ENCODE measurements at places on chromosomes 11 and 22.
A peak's percentile ranks its signal among the peaks of the same experiment; 100 is the strongest.

DNA sequence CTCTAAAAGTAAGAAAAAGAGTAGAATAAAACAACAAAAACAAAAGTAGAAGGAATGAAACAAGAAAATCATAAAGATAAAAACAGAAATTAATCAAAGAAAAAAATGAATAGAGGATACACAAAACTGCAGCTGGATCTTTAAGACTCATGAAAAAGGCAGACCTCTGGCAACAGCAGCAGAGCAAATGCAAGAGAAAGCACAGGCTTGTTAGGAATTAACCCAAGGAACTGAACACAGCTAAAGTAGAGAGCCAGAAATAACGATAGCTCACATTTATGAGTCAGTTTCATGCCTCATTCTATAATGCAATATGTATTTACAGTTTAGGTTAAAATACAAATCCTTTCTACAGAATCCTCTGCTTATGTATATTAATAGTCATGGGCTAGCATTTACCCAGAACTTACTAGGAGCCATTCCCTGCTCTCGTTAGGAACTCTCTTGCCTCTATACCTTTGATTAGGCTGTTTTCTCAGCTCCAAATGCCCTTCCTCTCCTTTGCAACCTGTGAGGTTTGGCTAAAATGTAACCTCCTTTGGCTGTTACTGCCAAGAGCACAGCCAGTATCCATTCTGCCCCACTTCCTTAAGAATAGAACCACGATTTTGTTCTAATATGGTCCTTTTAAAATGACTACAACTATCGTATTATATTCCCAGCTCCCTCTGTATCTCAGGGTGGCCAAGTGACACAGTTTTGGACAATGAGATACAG is 38.3 kb upstream of the NFAM1 start:
- no peak for DNase-seq

DNA sequence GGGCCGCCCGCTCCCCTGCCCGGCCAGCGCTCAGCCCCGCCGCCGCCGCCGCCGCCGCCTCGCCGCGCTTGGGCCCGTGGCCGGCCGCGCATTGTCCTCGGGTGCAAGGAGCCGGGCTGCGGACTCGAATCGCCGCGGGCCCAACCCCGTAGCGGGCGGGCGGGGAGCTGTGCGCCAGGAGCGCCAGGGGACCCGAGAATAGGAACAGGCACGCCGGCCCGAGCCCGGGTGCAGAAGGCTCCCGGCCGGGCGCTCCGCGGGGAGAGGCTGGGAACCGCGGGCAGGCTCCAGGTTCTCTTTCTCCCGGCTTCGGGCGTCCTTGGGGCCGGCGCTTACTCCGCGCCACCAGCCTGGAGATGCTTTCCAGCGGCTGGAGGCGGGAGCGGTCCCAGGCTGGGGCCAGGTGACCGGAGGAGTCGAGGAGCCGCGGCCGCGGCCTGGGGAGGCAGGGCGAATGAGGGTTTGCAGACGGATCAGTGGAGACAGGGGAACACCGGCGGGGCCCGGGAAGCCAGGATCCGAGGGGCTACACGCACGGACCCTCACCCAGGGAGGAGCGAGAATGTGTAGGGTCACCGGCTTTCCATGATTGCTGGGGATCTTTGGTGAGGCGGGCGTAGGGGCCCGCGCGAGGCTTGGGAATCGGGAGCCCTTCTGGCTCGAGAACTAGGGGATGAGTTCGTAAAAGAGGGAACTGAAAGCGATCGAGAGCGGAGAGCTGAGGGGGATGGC is 726 bp downstream of the PKNOX2 start:
- peak; percentile 17 for DNase-seq

DNA sequence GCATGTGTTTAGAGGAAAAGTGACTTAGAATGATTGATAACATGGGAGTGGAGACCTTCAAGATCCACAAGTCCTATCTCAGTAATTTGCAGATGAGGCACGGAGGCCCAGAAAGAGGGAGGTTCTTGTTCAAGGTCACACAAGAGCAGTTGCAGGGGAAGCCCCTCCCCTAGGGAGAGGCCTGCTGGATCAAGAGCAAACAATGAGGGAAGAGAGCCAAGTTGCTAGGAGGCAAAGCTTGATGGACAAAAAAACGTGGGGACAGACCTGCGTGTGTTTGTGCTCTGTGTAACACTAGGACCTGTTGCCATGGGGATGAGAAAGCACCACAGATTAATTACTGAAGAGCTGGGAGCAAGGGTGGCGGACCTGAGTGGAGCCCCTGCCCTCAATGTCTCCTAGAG is 6.4 kb upstream of the MFRP start:
- DNase-seq = no peak

DNA sequence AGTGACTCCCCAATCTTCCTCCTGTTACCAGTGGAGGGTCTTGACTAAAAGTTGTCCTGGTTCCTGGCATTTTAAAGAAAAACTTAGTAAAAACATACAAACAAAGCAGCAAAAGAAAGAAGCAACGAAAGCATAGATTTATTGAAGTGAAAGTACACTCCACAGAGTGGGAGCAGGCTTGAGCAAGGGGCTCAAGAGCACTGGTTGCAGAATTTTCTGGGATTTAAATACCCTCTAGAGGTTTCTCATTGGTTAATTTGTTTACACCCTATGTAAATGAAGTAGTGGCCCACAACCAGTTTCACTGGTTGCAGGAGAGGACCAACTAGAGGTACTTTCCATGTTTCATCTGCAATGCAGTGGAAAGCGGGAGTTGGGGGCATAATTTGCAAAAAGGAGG is 10.7 kb downstream of the FAM111B start:
- no peak for DNase-seq

GRCh38 chr11:67345920-67346819 is 7.2 kb downstream of the POLD4 start:
- peak; percentile 40 for DNase-seq

DNA sequence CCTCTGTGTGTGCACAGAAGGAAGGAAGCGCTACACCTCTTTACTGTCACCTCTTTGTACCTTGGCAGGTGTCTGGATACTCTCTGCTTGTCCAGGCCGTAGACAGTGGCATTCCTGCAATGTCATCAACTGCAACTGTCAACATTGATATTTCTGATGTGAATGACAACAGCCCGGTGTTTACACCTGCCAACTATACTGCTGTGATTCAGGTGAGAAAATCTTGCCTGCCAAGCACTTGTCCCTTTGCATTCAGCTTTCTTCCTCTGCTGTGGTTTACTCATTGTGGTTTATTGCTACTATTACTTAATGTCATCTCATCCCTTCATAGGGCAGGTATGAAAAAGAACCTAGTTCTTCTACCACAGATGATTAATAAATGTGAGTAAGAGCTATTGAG is 131.9 kb upstream of the MTNR1B start:
- no peak for DNase-seq

DNA sequence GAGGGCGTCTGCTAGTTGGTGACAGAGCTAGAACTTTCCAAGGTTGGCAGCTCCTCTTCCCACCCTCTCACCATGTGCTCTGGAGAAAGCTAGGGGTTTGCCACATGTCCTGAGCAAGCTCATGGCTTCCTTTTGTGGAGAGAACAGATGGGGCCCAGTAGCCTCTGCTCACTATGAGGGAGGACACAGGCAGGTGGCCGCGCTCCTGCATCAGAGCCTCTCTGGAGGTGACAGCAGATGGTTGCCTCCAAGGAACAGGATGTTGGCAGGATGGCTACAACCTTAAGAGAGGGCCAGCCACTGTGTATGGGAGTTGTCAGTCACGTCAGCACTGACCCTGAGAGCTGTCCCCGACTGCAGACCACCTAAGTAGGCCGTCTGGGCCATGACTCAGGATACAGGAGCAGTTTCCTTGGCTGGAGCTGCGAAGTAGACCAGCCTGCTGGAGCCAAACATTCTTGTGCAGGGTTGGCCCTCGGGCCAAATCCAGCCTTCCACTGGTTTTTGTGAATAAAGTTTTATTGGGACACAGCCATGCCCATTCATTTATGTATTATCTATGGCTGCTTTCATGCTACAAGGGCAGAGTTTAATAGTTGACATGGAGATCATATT is 28.0 kb downstream of the SGSM1 start:
- no peak for DNase-seq

GRCh38 chr22:21564411-21564810 is 3.1 kb upstream of the UBE2L3 start:
- no peak for DNase-seq

- no peak for DNase-seq
Observed at GRCh38 chr11:131672191-131672590, 301.8 kb downstream of the NTM start.

- DNase-seq = no peak
Observed at GRCh38 chr11:121336279-121336937, 43.8 kb downstream of the SC5D start.

DNA sequence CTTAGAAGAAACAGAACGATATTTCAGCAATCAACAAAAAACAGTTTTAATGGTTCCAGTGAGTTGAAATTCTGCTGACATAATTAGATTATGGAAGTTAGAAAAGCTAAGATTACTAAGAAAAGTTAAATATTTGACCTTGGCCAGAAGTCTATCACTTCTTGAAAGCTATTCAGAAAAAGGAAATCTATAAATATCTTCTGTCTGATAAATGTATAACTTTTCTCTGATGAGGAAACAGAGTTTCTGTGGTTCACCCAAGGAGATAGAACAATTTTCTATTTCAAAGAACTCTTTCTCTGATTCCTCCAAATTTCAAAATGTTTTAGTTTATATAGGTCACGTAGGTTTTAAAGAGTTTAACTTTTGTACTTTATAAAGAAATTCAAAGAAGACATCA is 438.4 kb upstream of the CHORDC1 start:
- DNase-seq = no peak

- DNase-seq = no peak
Observed at GRCh38 chr22:43682851-43683250, 129.3 kb downstream of the EFCAB6 start.

DNA sequence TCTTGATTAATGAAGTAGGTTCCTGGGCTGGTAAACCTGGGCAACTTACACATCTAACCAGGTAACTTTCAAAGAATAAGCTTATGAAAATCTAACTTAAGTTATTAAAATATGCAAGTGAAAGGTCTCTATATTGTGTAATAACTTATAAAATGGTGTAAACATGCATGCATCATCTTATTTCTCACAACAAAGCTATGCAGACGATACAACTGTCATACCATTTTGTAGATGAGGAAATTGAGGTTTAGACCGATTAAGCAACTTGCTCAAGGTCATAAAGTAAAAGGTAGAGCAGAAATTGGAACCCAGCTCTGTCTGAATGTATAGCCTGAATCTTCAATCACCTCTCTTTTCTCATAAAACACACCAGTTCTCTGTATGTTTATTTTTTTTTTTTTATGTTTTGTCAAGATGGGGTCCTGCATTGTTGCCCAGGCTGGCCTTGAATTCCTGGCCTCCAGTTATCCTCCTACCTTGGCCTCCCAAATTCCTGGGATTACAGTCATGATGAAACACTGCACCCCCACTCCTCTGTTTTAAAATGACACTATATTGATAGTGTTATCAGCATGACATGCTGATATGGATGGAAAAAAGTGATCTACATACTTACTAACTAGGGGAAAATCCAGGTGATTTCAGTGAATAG is 109.6 kb downstream of the SGSM3 start:
- no peak for DNase-seq

DNA sequence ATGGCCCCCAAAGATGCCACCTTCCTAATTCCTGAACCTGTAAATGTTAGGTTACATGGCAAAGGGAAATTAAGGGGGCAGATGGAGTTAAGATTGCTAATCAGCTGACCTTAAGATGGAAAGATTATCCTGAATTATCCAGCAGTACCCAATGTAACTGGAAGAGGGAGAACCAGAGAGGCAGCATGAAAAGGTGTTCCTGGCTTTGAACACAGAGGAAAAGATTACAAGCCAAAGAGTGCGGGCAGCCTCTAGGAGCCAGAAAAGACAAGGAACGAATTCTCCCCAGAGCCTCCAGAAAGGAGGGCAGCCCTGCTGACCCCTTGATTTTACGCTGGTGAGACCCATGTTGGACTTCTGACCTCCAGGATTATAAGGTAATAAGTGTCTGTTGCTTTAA is 15.1 kb upstream of the THRSP start:
- no peak for DNase-seq
